Erythroblast (primary cell): ENCODE measurements at places on chromosomes 3 and 15.

GRCh38 chr3:72258361-72259141 is 473.6 kb upstream of the PROK2 start:
- DNase-seq = no peak

GRCh38 chr3:181623924-181624694 is 87.6 kb upstream of the SOX2 start:
- peak; percentile 5 for DNase-seq

DNA sequence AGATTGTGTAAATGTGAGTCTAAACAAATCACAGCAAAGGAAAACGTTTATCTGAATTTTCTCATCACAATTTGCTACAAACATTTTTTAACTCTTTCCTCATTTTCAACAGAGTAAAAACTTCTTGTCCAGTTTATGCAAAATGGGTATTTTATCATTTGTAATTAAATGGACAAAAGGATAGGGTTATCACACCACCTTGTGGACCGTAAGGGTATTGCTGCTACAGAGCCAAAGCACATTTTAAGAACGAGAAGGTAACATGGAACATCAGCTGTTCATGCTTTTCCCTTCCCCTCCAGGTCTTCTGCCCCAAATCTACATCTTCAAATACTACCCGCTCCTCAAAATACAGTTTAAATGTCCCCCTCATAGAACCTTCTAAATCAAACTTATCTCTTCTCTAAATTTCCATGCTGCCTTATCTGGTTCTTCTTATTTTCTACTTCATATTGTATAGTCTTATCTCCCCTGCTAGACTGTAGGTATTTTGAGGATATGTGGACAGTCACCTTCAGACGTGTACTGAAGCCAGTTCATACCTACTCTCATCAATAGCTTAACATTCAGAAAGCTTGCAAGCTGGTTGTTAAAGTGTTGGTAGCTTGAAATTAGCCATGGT is 12.8 kb upstream of the SETMAR start:
- peak; percentile 64 for DNase-seq

- DNase-seq = peak; percentile 83
Observed at GRCh38 chr3:184186184-184186901, at the start of gene ABCF3. TSS of gene ABCF3 (plus strand) at chr3:184186199. CDS start at chr3:184186208, 9 bp downstream.

DNA sequence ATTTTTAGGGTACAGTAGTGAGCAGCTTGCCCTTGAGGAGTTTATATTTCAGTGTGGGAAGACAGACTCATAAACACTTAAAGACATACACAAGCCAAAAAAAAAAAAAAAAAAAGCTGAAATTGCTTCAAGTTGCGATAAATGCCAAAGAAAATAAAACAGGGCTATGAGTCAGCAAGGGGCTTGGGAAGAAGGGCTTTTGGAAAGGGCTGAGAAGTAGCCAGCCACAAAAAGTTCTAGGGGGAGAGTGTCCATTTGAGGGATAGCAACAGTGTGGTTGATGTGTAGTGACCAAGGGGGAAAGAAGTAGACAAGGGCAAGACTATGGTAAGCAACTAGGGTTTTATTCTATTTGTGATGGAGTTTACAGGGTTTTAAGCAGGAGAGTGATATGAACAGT is 185.5 kb downstream of the ADAMTS9 start:
- DNase-seq = no peak

- no peak for DNase-seq
Observed at GRCh38 chr3:13188181-13188779, 115.1 kb upstream of the IQSEC1 start.

GRCh38 chr15:66004618-66005262 is 135.4 kb downstream of the RAB11A start:
- peak; percentile 40 for DNase-seq

DNA sequence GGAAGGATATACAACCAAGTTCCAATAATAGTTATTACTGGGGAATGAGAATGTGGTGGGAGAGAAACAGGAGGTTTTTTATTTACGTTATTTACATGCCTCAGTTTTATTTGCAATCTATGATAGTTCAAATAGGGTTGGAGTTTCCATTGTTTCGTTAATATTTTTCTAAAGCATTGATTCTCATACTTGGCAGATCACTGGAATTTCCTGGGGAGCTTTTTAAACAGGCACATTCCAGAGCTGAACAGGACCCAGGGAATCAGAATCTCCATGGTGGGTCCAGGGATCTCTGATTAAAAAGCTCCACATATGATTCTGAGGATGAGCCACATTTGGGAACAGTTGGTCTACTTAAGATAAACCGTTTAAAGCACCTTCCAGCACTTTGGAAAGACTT is 123.9 kb downstream of the IL20RB start:
- no peak for DNase-seq

- DNase-seq = no peak
Observed at GRCh38 chr3:101941318-101942040, 92.2 kb downstream of the NFKBIZ start.

GRCh38 chr15:99556011-99556410 is 9.8 kb upstream of the MEF2A start:
- peak; percentile 61 for DNase-seq

- no peak for DNase-seq
Observed at GRCh38 chr15:73684581-73685455, 635 bp downstream of the CD276 start.

- DNase-seq = no peak
Observed at GRCh38 chr3:49593041-49593440, 38.8 kb downstream of the BSN start.

GRCh38 chr3:138219255-138219654 is 32.2 kb downstream of the ARMC8 start:
- DNase-seq = no peak

DNA sequence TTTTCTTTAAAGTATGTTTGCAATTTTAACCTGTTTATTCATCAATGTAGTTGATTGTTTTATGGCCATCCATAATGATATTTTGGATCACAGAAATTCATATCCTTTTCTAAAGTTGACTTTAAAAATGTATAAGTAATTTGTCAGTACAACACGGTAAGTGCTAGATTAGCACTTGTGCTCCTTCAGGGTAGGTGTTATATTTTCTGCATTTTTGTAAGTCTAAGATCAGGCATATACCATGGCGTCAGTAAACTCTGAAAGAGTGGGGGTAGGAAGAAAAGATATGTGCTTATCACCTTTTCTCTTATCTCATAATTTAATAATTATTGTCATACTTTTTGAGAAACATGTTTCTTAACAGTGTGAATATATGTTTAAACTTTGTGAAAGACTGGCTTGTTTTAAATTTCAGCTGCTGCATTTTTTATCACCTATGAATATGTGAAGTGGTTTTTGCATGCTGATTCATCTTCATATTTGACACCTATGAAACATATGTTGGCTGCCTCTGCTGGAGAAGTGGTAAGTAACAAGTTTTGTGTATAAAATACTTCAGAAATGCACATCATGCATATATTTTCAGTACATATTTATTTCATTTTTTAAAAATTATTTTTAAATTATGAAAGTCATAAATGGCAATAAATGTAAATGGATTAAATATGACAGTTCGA is 22.1 kb downstream of the SLC25A26 start:
- DNase-seq = no peak

- DNase-seq = no peak
Observed at GRCh38 chr3:47877290-47877689, 74.4 kb downstream of the DHX30 start.

DNA sequence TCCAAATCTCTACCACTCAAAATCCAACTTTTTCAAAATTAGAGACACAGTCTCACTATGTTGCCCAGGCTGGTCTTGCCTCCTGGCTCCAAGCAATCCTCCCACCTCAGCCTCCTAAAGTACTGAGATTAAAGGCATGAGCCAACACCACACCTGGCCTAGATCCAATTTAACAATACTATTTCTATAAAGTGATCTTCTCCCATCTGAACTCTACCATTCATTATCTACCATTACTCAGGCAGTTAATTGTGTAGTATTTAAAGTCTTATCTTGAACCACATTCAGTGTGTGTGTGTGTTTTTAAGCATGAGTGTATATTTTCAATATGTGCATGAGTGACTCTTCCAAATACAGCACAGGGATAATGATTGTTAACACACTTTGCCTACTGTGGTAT is 77.0 kb downstream of the INO80 start:
- peak; percentile 76 for DNase-seq

- DNase-seq = peak; percentile 58
Observed at GRCh38 chr3:124995460-124995994, 60.3 kb downstream of the HEG1 start.

GRCh38 chr3:46416125-46416810 is 9.2 kb downstream of the CCRL2 start:
- DNase-seq = peak; percentile 57

DNA sequence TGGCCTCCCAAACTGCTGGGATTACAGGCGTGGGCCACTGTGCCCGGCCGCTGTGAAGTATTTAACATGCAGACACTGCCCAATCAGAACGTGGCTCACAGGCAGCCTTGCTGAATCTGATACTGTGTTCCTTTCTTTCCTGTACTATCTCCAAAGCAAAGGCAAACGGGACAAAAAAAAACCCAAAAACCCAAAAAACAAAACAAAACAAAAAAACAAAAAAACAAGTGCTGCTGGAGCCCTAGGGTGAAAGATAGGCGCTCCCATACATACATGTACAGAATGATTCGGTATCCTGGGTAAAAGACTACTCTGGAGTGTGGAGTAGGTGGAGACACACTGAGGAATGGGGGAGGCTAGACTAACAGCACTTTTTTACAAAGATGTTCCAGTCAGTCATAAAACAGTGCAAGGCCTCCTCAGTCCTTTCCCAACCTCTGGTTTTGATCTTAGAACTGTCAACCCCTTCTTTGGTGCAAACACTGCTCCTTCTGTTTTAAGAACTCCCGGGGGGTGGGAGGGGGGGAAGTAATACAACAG is 7.7 kb upstream of the MAP1A start:
- DNase-seq = peak; percentile 58

GRCh38 chr15:66982250-66982649 is 83.2 kb upstream of the SMAD3 start:
- no peak for DNase-seq

- DNase-seq = no peak
Observed at GRCh38 chr3:33665294-33665693, 52.8 kb downstream of the CLASP2 start.

DNA sequence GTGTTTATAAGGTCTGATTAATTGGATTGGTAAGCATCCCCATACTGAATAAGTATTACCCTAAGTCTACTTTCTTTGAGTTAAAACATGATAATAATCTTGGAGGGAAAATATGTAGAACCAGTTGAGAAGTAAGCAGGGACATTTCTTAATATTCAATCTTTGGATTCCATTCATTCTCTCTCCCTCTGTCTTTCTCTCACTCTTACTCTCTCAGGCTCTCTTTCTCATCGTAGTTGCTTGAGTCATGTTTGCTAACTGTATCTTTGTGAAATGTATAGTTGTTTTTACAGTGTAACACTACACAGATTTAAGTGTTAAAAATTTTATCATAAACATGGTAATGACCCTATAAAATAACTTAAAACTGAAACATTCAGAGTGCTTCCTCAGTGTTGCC is 163.8 kb downstream of the RSRC1 start:
- DNase-seq = no peak

- no peak for DNase-seq
Observed at GRCh38 chr3:100523050-100523760, 30.8 kb downstream of the TMEM45A start.

GRCh38 chr3:157859541-157859940 is 246.7 kb downstream of the SHOX2 start:
- DNase-seq = no peak

GRCh38 chr3:71551311-71551919 is 32.1 kb downstream of the FOXP1 start:
- no peak for DNase-seq

GRCh38 chr3:172524611-172525010 is 1.4 kb upstream of the TNFSF10 start:
- no peak for DNase-seq

DNA sequence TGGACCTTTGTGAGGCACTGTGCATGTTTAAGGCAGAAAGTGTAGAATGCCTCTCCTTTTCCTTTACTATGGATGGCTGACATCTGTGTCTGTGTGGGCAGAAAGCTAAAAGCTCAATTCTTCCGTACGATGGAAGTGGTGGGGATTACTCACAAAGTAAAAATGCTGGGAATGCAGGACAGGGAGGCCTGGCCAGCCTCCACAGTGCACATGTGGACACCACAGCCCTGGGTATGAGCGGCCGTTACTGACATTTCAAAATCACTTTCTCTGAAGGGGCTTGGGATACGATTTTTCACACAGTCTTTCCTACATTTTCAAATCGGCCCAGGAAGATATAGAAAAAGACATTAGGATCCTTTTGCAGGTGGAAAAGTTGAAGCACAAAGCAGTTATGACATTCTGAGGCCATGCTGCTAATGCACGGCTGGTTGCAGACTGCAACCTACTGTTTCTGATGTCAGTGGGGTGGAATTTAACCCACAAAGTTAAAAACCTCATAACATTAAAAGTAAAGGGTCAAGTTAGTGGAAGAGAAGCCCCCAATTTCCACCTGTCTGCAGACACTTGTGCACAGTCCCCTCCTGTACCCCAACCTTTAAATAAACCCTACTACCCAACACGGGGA is 27.9 kb downstream of the EHD4 start:
- no peak for DNase-seq

DNA sequence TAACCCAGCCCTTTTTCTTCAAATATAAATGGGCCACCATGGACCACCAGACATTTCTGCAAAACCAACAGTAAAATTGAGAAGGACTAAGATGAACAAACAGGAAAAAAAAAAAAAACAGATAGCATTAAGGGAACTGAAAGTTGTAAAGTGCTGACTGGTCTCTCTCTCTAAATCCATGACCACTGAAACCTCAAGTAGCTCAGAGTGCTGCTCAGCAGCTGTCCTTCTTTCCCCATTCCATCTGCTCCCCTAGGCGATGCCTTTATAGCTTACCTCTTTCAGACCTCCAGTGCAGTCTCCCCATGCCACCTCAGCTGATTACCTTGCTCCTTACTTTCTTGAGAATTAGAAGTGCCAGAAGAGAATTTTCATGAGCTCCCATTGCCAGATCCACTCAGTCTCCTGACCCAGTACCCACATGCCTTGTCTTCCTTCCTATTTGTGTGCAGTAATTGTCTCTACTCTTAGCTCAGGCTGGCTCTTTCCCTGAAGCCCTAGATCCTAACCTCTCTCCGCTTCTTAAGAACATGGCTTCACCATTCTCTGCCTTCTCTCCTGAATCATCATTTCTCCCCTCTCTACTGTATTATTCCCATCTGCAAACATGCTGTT is 23.9 kb upstream of the XIRP1 start:
- no peak for DNase-seq

DNA sequence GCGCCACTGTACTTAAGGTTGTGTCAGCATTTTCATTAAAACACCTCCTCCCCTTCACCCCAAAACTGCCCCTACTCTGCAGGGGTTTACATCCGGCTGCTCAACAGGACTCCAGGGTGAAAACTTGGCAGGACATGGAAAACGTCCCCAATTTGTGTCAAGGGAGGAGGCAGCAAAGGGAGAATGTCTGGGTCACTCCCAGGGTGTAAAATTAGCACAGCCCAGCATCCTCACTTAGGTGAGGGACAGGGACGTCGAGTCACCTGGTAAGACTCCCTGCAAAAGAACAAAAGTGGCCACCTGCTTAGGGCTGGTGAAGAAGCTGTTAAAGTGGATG is 532.3 kb downstream of the FOXP1 start:
- DNase-seq = no peak

- DNase-seq = no peak
Observed at GRCh38 chr3:4987538-4988296, 8.5 kb downstream of the BHLHE40 start.
